OCI-LY7 (cell line): ENCODE measurements at places on chromosomes 5 and 9.

GRCh38 chr5:129440424-129440823, 19.7 kb upstream of the ADAMTS19 start:
- no peak for DNase-seq

DNA sequence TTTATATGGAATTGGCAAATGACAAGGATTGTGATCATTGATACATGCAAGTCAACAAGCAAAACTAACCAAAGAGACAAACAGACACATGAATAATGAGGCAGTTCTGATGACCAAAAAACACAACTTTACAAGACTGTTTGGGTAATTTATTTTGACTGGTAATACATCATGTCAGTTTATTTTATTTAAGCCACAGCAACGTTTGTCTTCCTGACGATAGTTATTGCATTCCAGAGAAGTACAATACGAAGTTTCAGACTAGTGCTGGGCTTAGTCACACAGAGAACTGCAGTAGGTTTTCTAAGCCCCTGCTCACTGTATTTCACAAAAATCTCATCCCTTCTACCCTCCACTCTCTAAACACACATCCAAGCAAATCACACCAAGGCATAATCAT, 514.2 kb downstream of the RAB3C start:
- no peak for DNase-seq

- no peak for DNase-seq
Measured at GRCh38 chr5:143318270-143318669, 85.2 kb downstream of the NR3C1 start.

- no peak for DNase-seq
Measured at GRCh38 chr9:136337416-136338395, 10.4 kb downstream of the GPSM1 start.

- no peak for DNase-seq
Measured at GRCh38 chr9:7827056-7827455, 27.5 kb upstream of the DMAC1 start.

GRCh38 chr5:68551436-68551835, 335.9 kb downstream of the PIK3R1 start:
- no peak for DNase-seq

- no peak for DNase-seq
Measured at GRCh38 chr5:151906246-151906645, 18.4 kb downstream of the GLRA1 start.

DNA sequence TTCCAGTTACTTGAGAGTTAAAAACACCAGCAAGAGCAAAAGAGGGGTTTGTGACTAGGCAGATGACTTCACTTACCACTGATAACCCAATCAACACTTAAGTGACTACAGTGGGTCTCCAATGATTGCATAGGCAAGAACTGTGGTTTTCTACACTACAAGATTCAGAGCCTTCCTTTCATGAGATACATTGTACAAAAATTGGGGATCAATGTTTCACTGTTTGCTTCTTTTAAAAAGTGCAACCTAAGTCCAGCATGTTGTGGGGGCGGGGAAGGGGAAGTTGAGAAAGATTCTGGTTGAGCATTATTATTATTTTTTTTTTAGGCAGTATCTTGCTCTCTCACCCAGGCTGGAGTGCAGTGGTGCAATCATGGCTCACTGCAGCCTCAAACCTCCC, 3.6 kb downstream of the IQGAP2 start:
- DNase-seq = no peak

GRCh38 chr9:120878188-120879130, 1.5 kb upstream of the PHF19 start:
- peak; percentile 58 for DNase-seq

DNA sequence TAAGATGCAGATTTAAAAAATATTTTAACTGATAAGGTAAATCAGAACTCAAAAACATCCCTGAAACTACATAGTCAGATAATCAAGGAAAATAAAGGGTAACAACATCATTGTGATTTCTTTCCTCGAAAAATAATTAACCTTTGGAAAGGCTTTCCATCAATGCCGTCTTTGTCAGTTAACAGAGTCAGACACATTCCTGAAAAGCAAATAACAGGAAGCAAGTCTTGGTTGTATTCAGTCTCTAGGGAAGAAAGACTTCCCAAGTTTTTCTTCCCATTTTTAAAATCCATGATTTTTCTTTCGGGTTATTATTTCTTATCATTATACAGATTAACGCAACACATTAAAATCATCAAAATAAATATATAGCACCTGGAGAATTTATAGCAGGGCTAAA, 256.4 kb upstream of the CDH6 start:
- no peak for DNase-seq

DNA sequence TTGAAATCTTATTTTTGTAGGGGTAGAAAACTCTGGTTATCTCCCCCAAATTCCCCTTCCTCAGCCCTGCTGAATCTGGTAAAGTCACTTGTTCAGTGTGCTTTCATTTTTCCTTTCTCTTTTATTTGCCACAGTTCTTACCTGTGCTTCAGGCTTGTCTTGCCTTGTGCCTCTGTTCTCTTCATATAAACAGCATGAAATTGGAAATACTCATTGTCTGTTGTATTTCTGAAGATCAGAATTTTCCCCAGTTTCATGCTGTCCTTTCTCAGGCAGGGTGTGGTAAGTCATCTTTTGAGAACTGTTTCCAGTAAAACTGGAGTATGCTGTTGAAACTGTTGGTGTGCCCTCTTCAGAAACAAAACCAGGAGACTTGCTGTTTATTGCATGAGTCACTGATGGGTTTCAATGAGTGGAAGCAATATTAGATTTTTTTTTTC, 7.0 kb downstream of the PAM start:
- no peak for DNase-seq

DNA sequence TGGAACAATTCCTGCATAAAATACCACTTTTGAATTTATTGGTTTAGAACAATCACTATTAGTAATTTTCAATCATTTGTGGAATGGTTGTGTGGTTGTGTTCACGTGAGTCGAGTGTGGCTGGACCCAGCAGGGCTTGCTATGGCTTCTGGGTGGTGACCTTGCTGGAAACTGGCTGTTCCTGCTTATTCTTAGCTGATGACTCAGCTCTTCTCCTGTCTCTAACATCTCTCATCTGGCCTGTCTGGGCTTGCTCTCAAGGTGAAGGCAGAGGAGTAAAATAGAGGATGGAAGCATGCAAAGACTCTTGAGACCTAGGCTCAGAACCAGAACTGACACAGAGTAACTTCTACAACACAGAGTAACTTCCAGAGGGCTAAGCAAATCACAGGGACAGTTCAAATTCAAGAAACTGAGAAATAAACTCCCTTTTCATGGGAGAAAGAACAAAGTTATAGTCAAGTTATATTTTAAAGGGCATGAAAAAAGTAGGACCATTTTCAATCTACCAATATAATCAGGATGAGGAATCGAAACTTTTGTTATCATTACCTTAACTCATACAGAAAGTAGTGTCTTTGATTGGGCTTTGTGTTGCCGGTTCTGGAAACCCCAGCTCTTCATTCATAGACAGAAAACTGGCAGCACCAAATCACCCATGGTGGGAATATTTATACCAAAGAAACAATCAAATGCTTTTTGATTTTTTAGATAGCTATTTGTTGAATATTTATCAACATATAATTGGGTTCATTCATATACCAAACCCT, 665.1 kb downstream of the CDH18 start:
- DNase-seq = no peak

GRCh38 chr5:138140268-138140667, 1.0 kb upstream of the NME5 start:
- DNase-seq = no peak

DNA sequence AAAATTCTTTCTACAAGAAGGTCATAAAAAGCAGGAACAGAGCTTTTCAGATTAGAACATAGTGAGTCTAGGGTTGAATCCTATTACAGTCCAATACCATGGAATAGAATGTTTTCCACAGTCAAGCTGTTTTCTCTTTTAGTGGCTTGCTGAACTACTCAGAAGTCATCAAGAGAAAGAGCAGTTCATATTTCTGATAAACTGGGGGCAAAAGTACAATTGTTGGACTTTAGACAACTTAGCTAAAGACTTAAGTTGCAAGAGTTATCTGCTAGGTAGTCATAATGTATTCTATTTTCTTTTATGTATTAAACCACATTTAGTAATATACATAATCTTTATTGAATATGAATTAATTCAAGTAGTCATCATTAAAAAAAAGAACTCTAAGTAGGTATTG, 233.1 kb upstream of the GRIA1 start:
- no peak for DNase-seq

DNA sequence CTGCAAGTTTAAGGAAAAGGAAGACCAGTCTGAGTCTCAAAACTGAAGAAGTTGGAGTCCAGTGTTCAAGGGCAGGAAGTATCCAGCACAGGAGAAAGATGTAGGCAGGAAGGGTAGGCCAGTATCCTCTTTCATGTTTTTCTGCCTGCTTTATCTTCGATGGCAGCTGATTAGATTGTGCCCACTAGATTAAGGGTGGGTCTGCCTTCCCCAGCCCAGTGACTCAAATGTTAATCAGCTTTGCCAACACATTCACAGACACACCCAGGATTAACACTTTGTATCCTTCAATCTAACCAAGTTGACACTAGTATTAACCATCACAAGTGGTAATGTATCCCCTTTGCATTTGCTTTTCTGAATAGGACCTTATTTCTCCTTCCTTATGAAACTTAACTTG, 535.9 kb upstream of the FTMT start:
- DNase-seq = no peak

DNA sequence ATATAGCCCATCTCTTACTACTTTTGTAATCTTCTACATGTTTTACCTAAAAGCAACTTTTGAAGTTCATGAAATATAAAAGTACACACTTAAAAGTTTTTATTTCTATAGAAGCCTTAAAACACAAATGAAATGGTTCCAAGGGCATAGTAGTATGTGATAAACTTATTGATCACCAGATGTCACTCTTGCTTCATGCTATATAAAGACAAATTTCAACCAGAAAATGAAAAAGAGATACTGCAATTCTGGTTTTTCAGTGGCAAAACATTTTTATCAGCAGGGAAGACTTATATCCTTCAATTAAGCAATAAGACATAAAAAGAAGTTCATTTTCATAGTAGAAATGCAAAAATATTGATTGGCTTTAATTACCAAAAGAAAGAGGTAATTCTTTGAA, 69.4 kb upstream of the FBXL17 start:
- no peak for DNase-seq

DNA sequence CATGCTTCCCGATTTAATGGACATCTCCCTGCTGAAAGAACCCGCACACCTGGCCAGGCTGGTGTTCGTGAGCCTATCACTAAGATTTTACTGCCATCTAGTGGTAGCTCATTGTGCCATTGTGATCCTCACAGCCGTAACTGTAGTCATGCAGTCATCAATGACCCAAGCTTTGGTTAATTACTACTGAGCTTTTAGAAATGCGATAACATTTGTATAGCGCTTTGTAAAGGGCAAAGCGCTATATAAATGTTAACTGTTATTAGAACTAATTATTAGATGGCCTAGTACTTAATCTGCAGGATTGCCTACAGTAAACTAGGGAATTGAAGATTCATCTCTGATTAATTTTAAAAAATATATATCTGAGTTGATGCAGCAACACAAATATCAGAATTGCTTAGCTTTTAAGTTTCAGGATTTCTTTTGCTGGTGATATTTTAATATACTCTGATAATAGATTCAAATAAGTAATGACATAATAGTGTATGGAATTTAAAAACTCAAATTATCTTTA, 90.2 kb downstream of the HACD4 start:
- peak; percentile 84 for DNase-seq
